ENCODE measurements at places on chromosomes 13 and 19.

DNA sequence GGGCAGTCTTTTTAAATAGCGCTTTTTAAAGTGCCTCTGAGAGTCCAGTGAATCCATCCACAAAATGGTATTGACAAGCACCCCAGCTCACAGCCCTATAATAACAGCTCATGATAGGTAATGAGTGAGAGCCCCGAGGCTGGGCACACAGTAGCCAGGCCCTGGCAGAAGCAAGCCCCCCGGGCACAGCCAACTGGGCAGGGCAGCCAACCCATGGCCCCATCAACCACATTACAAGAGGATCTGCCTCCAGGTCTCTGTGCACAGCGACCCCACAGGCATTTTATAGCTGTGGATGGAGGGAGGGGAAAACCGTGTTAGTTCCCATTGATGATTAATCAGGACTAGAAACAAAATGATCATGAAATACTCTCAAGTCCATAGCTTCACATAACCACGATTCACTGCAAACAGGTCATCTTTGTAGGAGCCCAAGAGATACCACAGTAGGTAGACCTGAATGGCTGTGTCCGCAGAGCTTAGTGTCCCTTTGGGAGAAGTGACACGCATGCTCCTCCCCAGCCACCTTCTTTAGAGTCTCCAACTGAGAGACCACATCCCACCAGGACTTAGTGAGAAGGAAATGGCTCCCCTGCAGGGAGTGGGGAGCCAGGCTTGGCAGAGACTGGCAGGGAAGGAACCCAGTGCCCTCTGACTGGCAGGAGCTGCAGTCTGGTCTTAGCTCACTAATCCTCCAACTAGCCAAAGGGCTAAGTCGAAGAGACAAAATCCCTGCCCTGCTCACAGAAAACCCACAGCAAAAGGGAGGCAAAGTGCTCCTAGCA, 4.3 kb upstream of the VSTM2B start:
- no peak for DNase-seq

GRCh38 chr13:44078806-44079376, 199.2 kb downstream of the LACC1 start:
- no peak for DNase-seq

DNA sequence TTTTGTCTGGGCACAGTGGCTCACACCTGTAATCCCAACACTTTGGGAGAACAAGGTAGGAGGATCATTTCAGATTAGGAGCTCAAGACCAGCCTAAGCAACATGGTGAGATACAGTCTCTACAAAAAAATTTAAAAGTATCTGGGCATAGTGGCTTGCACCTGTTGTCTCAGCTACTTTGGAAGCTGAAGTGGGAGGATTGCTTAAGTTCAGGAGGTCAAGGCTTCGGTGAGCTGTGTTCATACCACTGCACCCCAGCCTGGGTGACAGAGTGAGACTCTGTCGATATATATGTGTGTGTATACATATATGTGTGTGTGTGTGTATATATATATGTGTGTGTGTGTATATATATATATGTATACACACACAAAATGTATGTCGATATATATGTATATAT, 833.0 kb downstream of the PCDH9 start:
- DNase-seq, result no peak

DNA sequence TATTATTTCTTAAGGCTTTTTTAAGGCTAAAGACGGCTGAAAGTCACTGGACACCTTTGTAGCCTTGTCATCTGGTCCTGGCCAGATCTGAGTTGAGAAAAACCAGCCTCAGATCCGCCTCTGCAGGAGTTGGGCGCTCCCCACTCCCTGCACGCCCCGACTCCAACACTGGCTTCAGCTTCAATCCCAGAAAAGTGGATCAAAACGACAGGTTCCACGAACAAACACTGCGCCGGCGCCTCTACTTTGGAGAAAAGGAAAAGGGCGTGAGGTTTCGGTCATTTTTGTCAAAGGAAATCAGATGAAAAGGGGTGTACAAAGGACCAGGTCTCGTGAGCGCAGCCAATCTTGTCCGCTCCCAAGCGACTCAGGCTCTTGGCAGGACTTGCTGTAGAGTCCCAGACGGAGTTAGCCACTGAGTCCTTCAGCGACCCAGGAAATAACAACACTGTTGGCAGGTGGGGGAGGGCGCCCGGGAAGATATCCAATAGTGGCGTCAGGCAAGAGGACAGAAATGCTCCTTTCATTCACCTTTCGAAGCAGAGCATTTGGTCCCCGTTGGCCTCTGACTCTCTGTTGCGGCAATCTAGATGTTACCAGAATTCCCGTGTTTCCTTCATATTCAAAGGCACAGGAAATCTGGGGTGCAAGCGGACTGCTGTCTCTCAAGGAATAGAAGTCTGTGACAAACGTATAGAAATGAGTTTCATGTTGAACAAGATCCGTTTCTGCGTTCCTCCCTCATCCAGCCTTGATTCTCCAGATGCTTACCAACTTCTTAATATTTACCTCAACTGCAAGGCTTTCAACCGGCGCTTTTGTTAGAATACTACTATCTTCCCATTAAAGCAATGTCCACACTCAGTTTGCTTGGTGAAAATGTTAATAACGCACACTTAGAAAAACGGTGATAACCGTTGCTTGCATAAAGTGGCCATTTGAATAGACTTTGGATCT, 1.8 kb upstream of the CCNA1 start:
- no peak for DNase-seq

DNA sequence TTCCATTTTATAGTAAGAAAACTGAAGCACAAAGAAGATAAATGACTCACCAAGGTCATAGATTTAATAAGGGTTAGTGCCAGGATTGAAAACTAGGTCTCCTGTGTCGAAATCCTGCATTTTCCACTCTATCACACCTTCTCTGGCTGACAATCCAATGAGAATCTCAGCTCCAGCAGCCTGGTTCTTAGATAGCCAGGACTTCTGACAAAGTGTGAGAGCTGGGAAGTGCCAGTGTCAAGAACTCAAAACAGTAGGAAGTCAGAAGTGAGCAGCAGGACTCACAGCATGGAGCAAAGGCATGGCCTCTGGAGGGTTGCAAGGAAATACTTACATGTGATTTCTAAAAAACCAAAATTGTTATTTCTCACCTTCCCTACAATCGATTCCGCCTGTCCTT, 24.3 kb downstream of the KCTD12 start:
- no peak for DNase-seq

- DNase-seq, result no peak
Observed at GRCh38 chr13:109172136-109172535, 542.7 kb downstream of the MYO16 start.

GRCh38 chr13:82947191-82947621, 935.1 kb downstream of the SLITRK1 start:
- no peak for DNase-seq

DNA sequence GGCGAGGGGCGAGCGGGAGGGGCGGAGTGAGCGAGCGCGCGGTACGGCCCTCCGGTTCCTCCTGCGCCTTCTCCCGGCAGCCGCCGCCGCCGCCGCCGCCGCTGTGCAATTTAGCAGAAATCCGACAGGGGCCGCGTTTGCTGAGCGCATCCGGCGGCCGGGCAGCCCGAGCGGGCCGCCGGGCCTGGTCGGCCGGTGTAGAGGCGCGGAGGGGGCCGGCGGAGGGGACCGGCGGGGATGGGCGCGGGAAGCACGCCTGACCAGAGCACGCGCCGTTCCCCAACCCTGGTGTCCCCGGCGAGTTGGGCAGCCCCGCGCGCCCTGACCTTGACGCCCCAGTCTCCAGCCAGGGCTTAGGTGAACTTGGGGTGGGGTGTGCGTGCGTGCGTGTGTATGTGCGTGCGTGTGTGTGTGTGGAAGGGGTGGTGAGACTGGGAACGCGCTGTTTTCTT, 144.5 kb upstream of the ZNF536 start:
- DNase-seq, result peak; percentile 23

- no peak for DNase-seq
Observed at GRCh38 chr13:41608839-41609177, 151.5 kb downstream of the RGCC start.

GRCh38 chr13:93462151-93462550, 235.5 kb downstream of the GPC6 start:
- DNase-seq, result no peak

DNA sequence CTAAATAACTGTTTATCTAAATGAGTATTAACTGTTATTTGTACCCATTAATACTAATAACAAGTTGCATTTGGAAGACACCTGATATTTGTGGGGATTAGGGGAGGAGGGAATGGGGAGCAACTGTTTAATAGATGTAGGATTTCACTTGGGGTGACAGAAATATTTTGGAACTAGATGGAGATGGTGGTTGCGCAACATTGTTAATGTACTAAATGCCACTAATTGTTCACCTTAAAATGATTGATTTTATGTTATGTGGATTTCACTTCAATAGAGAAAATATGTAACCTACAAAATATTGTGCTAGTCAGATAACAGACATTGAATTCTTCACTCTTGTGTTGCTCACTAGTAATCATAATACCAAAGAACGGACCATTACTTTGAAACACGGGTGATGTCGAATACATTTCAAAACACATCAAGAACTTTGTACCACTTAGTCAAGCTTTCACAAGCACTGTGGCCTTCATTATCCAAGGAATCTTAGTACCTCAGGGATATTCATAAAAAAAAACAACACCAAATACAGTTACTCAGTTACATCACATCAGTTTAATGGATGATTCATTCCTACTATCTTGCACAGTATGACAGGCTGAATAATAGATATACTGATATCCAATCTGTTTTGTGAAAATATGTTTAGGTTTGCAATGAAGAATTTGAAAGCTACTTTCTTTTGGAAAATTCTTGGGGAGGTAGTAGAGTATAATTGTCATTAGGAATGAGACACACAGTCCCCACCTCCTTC, 721.8 kb downstream of the PCDH9 start:
- DNase-seq, result no peak

DNA sequence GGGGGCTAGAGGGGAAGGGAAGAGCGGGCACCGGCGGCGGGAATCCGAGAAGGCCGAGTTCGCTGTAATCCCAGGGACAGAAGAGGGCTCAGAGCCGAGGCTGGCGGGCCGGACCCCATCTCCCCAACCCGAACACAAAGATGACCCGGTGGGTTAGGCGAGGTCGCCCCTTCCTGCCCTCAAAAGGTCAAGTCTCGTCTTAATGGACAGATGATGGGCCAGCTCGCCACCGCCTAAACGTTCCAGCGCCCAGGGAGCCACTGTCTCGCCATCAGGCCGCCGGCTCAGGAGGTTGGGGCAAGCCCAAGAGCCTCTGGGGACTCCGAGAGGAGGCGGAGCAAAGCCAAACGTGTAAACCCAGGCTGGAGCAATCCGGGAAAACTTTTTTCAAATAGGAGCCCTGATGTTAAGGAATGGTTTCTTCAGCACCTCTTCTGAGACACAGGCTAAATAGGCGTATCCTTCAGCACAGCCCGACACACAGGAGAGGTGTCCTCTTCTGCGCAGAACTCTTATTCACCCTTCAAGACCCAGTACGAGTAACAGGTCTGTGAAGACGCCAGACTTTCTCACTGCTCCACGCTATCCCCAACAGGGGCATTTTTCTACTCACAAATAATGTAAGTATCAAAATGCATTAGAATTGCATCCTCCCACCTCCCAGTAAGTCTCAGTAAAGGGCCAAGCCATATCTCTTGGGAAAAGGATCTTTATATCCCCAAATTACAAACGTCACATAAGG, 6.3 kb upstream of the POU4F1 start:
- DNase-seq, result no peak

GRCh38 chr13:110757296-110757695, 43.8 kb downstream of the ING1 start:
- no peak for DNase-seq

- no peak for DNase-seq
Observed at GRCh38 chr19:5717215-5717935, 2.6 kb downstream of the LONP1 start.

DNA sequence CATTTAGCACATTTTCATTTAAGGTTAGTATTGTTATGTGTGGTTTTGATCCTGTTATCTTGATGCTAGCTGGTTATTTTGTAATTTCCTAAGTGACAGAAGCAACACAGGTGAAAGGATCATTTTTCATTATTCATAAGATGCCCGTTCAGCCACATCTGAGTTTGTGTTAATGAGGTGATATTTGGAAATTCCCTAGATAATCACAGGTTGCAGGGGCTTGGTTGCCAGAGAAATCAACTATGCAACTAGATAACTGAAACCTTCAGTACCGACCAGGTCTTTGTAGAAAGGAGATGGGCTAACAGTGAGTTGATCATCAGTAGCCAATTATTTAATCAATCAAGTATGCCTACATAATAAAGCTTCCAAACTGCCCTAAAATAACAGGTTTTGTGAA, 121.3 kb upstream of the UFM1 start:
- no peak for DNase-seq

DNA sequence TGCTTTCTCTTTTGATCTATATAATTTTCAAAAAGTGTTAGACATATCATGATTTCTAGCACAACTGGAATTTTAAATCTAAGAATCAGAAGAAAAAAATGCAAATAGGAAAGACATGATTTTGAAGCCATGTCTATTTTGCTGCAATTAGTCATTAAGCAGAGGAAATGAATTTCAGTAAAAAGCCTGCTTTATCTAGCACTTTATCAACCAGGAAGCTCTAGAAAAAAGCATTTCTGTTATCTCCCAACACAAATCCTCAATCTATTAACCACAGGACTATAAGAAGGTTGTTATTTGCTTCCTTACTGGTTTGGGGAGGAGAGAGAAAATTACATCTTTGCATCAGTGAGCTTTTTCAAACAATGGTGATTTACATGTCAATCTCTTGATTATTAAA, 716.7 kb downstream of the DIAPH3 start:
- no peak for DNase-seq

DNA sequence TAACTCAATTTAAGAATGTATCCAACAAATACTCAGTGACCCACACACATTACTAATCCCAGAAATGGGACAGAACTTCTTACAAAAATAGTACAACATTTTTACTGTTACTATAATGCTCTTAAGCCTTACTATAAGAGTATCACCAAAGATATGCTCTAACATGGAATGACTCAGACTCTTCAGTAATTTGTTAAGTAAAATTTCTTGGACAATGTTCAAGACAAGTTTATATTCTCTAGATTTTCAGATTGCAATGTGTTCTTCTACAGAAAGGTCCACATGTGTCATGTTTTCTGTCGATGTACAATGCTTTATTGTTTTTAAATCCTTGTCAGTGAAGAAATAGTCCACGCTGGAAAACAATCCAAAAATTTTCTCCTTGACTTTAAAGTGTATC, 66.3 kb upstream of the RFXAP start:
- DNase-seq, result no peak

GRCh38 chr19:14731200-14731599, 41.4 kb downstream of the ZNF333 start:
- no peak for DNase-seq

DNA sequence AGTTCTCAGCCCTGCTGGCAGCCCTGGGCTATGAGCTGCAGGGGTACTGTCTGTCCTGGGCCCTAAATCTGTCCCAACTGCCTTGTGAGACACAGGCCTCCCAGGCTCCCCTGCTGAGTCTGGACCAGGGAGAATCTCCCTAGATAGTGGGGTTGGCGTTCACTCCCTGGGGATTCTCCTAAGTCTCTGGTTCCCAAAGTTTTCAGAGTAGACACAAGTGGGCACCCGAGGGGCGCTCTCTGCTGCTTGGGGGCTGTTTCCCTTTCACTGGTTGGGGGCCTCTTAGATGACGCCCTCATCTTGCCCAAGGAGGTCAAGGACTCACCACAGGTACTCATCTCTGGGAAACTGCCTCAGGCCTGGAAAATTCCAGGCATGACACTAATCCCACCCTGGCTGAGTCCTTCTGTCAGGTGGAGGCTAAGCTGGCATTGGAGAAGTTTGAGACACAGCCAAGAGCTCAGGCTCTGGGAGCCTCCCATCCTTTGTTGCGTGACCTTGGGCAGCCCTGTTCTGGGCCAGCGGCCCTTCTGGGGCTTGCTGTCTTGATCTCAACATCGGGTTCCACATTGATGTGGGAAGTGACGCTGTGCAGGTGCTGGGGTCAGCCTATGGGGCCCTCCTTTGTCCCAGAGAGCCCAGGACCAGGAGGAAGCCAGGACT, 3.9 kb downstream of the RPL18A start:
- no peak for DNase-seq
